ENCODE measurements at places on chromosomes 2 and 18. TPM values are rescaled to one million over a fixed set of nuclear protein-coding genes. Genes with fewer than 3 reads are reported as not detected.

The GPR39 gene
- total RNA-seq = not detected

The FBXO41 gene
- 17.4 TPM for total RNA-seq

GRCh38 chr2:162480067-162480466, 136.1 kb downstream of the GCA start:
- H3K4me3 ChIP-seq = no peak overlapping the region
- no peak for DNase-seq
- H3K4me1 ChIP-seq = no peaks in the 10 kb centered on the region
- no peaks in the 10 kb centered on the region for H3K27me3 ChIP-seq
- H3K27ac ChIP-seq = no peak overlapping the region

GRCh38 chr18:37309861-37310260, 255.7 kb downstream of the CELF4 start:
- DNase-seq = no peak
- no peaks in the 10 kb centered on the region for H3K27me3 ChIP-seq
- no peaks in the 10 kb centered on the region for H3K36me3 ChIP-seq
- H3K4me1 ChIP-seq = no peaks in the 10 kb centered on the region
- H3K4me3 ChIP-seq = no peak overlapping the region

GRCh38 chr2:213862407-213863076, 548.3 kb upstream of the VWC2L start:
- H3K36me3 ChIP-seq = no peaks in the 10 kb centered on the region
- H3K4me3 ChIP-seq = no peak overlapping the region
- H3K27me3 ChIP-seq = no peaks in the 10 kb centered on the region
- no peaks in the 10 kb centered on the region for H3K4me1 ChIP-seq
- H3K27ac ChIP-seq = no peak overlapping the region
- DNase-seq = no peak

DNA sequence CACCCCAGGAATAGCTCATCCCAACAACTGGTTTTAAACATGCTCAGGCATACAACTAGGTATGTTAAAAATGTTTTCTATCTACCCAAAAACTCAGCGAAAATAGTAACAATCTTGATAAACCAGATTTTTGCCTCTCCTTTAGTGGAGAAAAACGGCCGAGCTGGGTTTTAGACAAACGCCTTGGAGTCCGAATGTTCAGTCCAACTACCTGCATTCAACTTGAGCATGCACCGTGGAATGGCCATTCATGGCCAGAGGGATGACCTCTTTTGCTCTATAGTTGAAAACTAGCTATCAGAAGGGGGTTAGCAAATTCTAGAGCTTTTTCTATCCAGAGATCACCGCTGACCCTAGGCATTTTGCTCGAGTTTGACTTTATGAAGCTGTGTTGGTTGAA, 30.8 kb downstream of the PDIA6 start:
- no peak overlapping the region for H3K27ac ChIP-seq
- no peak for DNase-seq
- H3K27me3 ChIP-seq = no peaks in the 10 kb centered on the region
- no peak overlapping the region for H3K4me3 ChIP-seq
- no peaks in the 10 kb centered on the region for H3K4me1 ChIP-seq
